NCI-H146 (cell line): ENCODE measurements at places on chromosomes 4 and X.

GRCh38 chr4:154120690-154121345 is 331.9 kb upstream of the SFRP2 start:
- DNase-seq, result no peak

- DNase-seq, result no peak
Observed at GRCh38 chr4:141659539-141659938, 23.2 kb downstream of the IL15 start.

DNA sequence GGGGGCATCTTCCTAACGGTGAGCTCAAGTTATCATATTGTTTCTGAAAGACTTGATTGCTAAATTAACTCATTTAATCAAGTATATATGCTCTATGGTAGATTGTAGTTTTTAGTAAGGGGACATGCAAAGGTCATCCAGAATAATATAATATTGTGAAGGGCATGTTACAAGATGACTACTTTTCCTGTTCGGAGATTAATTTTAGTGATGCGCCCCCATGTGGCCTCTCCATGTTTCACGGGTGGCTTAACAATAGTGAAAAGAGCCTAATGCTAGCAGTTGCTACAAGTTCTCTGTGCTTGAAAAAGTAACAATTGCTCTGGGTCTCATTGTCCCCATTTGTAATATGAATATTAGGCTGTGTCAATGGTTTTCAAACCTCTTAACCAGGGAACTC is 12.2 kb downstream of the SMPX start:
- DNase-seq, result peak; percentile 27

- no peak for DNase-seq
Observed at GRCh38 chr4:87356832-87357526, 34.0 kb downstream of the HSD17B11 start.

DNA sequence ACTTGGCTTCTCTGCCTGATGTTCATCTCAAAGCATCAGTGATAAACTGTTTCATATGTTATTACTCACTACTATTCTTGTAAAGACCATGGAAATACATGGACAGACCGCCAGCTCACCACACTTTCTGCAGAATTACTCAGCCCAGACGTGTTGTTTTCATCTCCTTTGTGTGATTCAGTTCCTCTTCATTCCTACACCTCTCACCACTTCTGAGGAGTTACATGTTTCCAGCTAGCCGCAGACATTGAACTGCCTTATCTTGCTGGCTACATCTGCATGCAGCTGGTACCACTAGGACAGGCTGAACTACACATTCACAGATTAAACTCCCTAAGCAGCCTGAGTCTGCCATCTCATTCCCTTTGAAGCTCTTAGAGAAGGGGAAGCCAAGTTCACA is 443.2 kb upstream of the FGF16 start:
- DNase-seq, result no peak

DNA sequence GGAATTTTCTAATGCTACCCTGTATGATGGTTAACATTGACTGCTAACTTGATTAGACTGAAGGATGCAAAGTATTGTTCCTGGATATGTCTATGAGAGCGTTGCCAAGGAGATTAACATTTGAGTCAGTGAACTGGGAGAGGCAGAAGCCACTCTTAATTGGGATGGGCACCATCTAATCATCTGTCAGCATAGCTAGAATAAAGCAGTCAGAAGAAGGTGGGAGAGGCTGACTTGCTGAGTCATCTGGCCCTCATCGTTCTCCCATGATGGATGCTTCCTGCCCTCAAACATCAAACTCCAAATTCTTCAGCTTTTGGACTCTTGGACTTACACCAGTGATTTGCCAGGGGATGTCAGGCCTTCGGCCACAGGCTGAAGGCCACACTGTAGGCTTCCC is 878.5 kb downstream of the PCDH7 start:
- DNase-seq, result no peak

- no peak for DNase-seq
Observed at GRCh38 chr4:176259330-176260090, 9.5 kb downstream of the ASB5 start.

DNA sequence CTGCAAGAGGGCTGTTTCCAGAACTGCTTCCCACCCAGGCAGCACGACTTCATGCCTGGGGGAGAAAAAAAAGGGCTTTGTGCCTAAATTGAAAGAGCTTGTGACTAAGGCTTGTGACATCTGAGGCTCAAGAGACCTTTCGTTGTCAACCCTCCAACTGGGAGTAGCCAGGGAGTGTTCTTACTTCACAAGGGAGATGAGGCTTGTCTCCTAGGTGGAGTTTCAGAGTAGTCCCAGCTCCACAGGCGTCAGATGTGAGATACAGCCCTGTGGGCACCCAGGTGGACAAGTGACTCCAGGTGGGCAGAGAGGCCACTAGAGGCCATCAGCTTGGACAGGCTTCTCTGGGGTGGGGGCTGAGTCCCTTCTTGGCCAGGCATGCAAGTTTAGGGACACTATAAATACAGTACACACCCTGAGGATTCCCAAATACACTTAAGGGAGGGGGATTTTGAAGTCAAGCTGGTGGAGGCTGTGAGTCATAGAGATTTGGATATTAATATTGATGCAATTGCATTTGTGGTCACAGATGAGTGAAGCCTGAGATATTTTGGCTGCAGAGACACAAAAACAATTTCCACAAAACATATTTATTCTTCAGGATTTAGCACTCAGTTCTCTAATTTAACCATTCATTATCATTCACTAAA is 40.1 kb upstream of the SETD7 start:
- DNase-seq, result no peak

DNA sequence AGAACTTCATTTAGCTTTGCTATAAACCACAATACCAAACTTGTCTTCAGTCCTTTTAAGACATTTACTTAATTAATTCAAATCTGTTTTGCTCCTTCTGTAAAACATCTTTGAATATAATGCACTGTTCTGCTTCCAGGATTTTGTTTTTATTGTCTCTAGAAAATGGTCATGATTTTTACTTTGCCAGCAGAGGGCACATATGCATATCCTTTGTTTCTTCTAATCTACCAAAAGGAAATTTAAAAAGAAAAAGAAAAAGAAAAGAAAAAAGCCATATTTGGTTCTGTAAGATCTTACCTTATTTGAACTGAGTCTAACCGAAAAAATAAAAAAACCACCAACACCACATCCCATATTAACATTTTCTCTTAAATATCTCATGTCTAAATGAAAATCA is 101.9 kb upstream of the CCSER1 start:
- DNase-seq, result no peak

- no peak for DNase-seq
Observed at GRCh38 chrX:9482408-9482807, 17.6 kb downstream of the TBL1X start.

GRCh38 chrX:110924871-110925270 is 129.3 kb upstream of the CHRDL1 start:
- DNase-seq, result no peak

DNA sequence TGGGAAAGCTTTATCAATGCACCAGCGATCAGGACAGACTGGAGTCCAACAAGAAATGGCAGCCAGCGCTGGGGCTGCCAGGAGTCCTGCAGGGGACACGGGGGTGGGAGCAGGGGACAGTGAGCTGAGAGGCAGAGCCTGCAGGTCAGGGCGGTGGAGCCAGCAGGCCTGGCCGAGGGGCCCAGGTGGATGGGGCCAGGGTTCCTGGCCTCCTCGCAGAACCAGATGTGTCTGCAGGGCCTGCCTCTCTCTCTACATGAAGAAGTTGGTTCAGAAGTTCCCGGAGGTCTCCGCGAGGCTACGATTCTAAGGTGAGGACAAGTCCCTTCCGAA is 63.6 kb downstream of the CPZ start:
- DNase-seq, result no peak

DNA sequence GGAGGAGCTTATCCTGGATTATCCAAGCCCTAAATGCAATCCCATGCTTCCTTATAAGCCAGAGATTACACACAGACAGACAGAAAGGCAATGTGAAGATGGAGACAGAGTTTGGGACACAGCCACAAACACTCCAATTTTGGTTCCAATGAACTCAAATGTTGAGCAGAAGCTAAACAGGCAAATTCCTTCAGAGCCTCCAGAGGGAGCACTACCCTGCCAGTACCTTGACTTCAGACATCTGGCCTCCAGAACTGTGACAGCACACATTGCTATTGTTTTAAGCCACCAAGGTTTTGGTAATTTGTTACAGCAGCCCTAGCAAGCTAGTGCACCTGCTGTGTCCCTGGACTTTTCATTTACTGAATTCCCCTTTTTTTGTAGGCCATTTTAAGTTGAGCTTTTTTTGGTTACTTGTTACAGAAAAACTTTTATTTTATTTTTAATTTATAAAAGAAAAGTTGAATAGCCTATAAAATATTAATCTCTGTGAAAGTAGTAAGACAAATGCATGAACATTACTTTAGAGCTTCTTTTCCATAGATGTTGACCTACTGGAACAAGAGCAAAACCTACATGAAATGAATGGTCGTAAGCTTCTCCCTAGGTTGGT is 33.4 kb upstream of the SRD5A3 start:
- no peak for DNase-seq

GRCh38 chr4:185950891-185951290 is 118.1 kb upstream of the TLR3 start:
- DNase-seq, result no peak

GRCh38 chr4:40804598-40804997 is 54.8 kb downstream of the NSUN7 start:
- no peak for DNase-seq

DNA sequence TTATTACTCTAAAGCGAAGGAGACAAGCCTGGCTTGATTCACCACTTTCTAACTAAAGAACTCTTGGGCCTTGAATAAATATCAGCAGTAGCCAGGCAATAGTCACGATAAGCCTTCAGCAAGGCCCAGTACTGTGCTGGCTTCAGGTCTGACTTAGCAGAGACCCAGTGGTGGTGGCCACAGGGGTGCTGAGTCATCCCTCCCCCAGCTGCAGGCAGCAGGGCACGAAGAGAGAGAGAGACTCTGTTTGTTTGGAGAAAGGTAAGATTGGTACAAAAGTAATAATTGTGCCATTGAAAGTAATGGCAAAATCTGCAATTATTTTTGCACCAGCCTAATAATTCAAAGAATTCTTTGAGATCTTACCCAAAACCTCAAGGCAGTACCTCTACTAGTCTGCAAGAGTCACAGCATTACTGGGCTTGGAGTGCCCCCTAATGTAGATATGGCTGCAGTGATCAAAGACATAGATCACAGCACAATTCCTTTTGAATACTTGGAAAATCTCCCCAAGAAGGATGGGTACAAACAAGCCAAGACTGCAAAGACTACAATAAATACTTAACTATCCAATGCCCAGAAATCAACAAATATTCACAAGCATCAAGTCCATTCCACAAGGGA is 159.5 kb upstream of the USP38 start:
- no peak for DNase-seq

DNA sequence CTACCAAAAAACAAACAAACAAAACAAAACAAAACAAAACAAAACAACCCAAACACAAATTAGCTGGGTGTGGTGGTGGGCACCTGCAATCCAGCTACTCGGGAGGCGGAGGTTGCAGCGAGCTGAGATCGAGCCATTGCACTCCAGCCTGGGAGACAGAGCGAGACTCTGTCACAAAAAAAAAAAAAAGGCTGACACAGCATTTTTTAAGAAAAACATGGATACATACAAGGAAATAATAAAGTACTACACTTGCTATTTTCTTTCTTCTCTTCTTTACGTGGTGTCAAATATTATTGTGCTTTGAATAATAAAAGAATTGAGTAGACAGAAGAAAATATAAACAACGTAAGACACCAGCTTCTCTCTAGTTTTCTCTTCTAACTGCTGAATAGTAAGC is 73.9 kb downstream of the TEX11 start:
- DNase-seq, result no peak

DNA sequence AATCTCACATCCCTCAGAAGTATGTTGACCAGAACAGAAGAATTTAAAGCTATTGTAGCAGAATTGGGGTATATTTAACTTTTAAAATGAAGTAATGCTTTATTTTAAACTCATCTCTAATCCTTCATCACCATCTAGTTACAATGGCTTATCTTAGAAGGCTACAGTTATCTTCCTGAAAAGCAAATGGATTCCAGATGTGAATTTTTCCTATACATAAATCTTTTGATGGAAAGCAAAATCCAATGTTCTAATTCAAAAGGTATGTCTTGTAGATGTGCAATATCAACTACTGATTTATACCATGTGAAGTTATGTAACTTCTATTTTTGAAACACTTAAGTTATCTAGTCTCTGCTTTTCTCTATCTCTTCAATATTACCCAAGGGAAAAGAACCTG is 47.6 kb downstream of the CCNG2 start:
- no peak for DNase-seq

DNA sequence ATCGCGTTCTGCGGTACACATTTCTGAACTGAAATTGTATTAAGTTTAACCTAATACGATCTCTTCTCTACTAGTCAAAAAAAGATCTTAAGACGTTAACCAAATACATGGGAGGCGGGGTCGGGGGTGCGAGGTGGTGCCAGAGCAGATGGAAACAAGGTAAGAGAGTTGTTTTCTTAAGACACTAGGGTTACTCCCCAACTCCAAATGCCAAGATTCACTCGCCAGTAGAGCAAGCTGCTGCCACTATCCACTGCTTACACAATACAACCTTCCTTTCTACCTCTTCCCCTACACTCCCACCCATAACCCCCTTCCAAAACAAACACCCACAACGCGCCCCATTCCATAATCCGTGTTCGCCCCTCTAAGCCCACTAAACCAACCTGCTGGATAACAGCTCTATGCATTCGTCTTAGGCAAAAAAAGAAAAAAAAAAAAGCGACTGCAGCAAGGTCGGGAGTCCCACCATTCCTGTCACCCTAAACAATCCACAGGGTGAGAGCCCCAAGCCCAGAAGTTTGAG is 1.3 kb downstream of the LCORL start:
- peak; percentile 36 for DNase-seq
